ENCODE measurements at places on chromosomes 3 and 15.

GRCh38 chr3:42226470-42227425 lies 39.2 kb downstream of the CCK start:
- no peak for DNase-seq

DNA sequence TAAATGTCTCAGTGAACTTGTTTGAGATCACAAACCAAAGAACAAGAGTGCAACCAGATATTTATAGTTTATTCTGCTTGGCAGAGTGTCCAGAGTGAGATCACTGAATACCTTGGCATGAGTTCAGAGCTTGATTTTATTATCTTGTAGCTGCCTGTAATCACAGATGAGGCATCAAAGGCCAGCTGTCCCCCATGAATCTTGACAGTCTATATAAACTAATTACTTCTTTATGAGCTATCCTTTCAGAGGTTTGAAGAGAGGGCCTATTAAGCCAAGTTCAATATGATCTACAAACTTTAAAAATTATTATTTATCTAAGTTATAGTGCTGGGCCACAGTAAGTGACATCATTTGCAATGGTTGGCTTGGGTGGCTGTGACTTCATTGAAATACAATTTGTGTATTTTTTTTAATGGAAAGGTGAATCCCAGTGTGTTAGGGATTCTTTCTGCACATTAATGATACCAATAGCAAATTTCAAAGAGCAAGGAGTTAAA lies 251.5 kb downstream of the CLSTN2 start:
- DNase-seq: no peak

DNA sequence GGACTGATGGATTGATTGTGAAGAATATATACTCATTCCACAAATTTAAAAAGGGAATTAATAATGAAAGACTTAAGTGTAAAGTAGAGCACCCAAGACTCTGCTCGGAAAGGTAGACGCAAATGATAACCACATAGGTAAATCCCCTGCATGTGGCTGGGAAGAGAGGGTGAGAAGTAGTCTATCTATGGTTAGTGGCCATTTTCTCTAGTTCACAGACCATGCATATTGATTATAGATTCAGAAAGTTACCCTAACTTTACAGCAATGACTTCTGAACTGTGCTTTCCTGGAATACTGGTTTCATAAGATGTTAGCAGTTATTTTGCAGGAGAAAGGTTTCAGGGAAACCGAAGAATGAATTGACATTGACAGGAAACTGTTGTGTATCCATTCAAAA lies 51.7 kb downstream of the CASR start:
- DNase-seq: no peak

- DNase-seq: no peak
These were observed at the start of gene KIF7 for GRCh38 chr15:89654847-89655805. KIF7 (minus strand) TSS chr15:89655467; CDS start chr15:89652930, 2,537 bp downstream.

- DNase-seq: no peak
These were observed 39.9 kb upstream of the TBL1XR1 start for GRCh38 chr3:177237206-177237605.

GRCh38 chr3:171640520-171641412 lies 169.5 kb downstream of the PLD1 start:
- no peak for DNase-seq

DNA sequence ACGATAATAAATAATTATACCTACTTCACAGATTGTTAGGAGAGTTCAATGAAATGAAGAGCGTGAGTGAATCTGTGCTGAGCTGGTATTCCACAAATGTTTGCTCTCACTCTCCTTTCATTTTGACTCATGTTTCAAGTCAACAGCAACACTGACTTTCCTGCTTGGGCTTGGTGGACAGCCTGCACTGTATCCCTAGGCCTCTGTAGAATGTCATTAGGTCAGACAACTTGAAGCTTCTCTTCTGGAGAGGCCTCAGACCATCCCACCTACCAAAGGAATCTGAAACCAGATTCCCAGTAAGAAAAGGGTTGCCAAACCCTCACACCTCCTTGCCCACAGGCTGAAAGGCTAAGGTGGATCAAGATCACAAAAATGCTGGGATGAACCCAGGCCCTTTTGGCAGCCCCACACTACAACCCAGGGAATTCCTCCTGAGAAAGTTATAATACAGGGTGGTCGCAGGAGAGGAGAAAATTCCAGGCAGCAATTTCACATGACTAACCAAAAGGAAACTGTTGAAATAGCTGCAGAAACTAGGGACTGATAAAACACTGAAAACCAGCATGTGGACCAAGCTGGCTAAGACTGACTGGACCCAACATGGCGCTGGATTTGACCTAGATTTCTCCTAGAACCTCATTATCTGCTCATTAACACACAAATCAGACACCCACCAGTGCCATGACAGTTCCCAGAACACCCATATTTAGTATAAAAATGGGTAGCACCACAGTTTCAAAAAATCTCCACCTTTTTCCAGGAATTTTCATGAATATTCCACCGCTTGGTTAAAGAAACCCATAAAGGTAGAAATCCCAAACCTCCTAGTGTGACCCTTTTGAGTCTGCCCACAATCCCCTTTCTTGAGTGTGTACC lies 57.0 kb upstream of the ZNF148 start:
- no peak for DNase-seq

- no peak for DNase-seq
These were observed 26.8 kb upstream of the SLCO2A1 start for GRCh38 chr3:134056464-134056891.

- no peak for DNase-seq
These were observed 35.7 kb upstream of the ZNF770 start for GRCh38 chr15:35023804-35024203.

Measured in CD8-positive, alpha-beta memory T cell (primary cell).